ENCODE measurements at places on chromosomes 6 and 20. TPM values are rescaled to one million over a fixed set of nuclear protein-coding genes. Genes with fewer than 3 reads are reported as not detected.

SLC17A2 gene
- not detected for total RNA-seq

- no peak overlapping the region for H3K27ac ChIP-seq
- H3K36me3 ChIP-seq: no peaks in the 10 kb centered on the region
- H3K27me3 ChIP-seq: no peaks in the 10 kb centered on the region
- H3K4me3 ChIP-seq: no peak overlapping the region
- no peak for DNase-seq
Observed at GRCh38 chr6:264626-265025, 27.7 kb upstream of the DUSP22 start.

- no peak for DNase-seq
- H3K4me3 ChIP-seq: no peak overlapping the region
- H3K4me1 ChIP-seq: peaks cover 13% of the 10 kb centered on the region
Observed at GRCh38 chr20:64055893-64056638, 6.6 kb upstream of the SOX18 start.

- H3K27ac ChIP-seq: peak within 1 kb of the TSS; percentile 97
- H3K36me3 ChIP-seq: peaks cover 75% of the 10 kb centered on the region
- DNase-seq: peak; percentile 85
- H3K4me1 ChIP-seq: peaks cover 54% of the 10 kb centered on the region
Observed at GRCh38 chr6:31620586-31621319, at the start of gene PRRC2A. Gene PRRC2A, plus strand, starts transcription at chr6:31620715. Its CDS starts 2,075 bp downstream, at chr6:31622790.

DNA sequence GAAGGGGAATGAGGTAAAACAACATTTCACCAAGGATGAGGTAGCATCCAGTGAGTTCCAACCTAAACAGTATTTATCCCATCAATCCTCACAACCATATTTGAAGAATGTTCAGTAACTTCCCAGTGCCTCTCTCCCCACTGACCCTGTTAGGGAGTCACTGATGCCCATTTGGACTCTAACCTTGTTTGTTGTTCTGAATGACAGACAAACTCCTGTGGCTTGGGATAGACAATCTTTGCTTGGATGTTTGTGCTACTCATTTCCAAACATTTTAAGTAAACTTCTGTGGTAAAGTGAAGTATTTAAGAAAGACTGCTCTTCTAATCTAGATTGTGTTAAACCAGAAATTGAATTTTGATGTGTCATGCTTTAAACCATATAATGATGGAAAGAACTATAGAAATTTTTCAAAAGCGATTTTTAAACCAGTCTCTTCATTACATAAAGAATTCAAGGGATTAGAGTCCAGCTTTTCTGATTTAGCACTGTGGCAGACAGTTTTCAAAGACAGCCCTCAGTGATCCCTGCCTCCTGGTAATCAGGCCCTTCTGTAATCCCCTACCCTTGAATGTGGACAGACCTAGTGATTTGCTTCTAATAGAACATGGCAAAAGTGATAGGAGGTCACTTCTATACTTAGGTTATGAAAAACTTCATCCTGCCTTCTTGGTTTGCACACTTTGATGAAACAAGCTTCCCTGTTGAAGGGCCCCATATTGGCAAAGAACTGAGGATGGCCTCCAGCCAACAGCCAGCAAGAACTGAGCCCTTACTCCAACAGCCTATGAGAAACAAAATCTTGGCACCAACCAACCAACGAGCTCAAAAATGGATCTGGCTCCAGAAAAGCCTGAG is 191.6 kb downstream of the DST start:
- no peaks in the 10 kb centered on the region for H3K27me3 ChIP-seq
- no peak overlapping the region for H3K4me3 ChIP-seq
- no peak overlapping the region for H3K27ac ChIP-seq
- no peaks in the 10 kb centered on the region for H3K36me3 ChIP-seq
- no peaks in the 10 kb centered on the region for H3K4me1 ChIP-seq

DNA sequence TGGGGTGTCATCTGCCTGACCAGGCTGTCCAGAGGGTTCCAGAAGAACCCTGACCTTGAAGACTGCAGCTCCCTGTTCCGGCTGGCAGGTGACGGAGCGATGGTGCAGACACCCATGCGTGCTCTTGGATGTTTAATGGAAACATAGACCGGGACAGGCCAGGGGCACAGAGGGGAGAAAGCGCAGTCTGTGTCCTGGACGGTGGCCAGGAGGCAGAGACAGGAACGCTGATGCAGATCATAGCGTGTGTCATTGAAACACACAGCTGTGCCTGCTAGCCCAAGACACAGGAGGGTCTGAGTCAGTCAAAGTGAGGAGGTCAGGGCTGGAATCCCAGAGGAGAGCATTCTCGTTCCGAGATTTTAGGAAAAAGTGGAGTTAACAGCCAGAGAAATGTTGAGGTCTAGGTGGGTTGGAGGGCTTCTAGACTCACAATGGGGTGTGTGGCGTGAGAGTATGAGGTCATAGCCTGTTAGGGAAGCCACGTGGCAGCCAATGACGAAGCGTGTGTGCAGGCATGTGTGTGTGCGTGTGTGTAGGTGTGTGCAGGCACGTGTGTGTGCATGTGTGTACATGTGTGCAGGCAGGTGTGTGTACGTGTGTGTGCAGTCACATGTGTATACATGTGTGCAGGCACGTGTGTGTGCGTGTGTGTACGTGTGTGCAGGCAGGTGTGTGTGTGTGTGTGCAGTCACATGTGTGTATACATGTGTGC is 167.0 kb downstream of the ERMARD start:
- H3K27me3 ChIP-seq: no peaks in the 10 kb centered on the region
- H3K4me1 ChIP-seq: peaks cover 7% of the 10 kb centered on the region
- no peaks in the 10 kb centered on the region for H3K36me3 ChIP-seq

- no peak overlapping the region for H3K27ac ChIP-seq
- no peak overlapping the region for H3K4me3 ChIP-seq
- H3K4me1 ChIP-seq: no peaks in the 10 kb centered on the region
Observed at GRCh38 chr20:24764027-24764793, 184.9 kb upstream of the CST7 start.

- H3K4me1 ChIP-seq: no peaks in the 10 kb centered on the region
- DNase-seq: no peak
- H3K27me3 ChIP-seq: no peaks in the 10 kb centered on the region
- H3K4me3 ChIP-seq: no peak overlapping the region
- H3K27ac ChIP-seq: no peak overlapping the region
Observed at GRCh38 chr6:9485992-9486391, 928.9 kb downstream of the TFAP2A start.

DNA sequence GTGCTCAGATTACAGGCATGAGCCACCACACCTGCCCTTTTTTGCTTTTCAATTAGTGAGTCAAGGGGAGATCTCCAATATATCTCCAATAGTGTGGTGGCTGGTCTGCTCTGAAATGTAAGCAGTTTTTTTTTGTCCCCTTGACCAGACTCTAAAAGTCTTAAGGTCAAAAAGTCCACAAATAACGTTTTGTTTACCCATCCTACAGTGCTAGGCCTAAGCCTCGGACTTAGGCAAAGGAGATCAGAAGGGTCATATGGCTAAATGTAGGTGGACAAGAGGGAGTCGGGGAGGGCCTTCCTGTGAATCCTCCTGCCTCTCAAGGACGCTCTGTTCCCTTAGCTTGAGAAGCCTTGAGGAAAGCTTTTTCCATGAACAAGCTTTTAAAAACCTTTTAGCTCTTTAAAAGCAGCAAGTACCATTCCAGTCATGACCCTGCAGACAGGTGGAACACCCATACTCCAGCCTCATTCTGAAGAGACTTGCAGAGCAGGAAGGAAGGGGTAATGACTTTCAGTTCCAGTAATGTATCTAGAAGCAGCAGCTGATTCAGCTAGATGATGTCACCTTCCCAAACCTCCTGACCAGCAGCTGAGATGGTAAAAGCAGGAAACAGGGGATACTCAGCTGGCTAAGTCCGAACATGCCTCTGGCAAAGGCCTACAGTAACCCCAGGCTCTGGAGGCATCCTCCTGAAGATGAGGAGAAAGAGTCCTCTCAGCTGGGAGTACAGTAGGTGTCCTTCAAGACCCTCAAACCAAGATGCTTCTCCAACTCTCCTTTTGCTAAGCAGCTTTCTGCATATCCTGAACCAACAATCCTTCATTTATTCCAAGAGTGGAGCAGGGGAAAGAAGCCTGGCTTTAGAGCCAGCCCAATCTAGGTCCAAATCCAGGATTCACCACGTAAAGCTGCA is 23.6 kb downstream of the BCL2L1 start:
- H3K4me1 ChIP-seq: peaks cover 70% of the 10 kb centered on the region
- peak overlapping the region; percentile 65 for H3K27ac ChIP-seq
- peak overlapping the region; percentile 24 for H3K4me3 ChIP-seq
- peak; percentile 38 for DNase-seq
- H3K27me3 ChIP-seq: no peaks in the 10 kb centered on the region

DNA sequence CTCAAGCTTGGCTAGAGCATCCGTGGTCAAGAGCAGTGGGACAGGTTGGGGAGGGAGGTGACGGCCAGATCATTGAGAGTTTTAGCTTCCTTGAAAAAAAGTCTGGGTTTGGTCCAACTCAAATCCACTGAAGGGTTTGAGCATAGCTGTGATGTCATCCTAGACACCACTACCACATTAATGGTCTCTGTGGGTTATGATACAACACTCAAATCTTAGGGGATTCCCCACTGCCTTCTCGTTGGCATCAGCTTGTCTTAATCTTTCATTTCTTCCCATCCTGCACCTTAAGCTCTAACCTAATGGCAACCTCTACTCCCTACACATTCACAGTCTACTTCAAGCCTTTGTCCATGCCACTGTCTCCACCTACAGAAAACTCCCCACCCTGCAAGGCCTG is 77.3 kb downstream of the BMP6 start:
- no peak overlapping the region for H3K4me3 ChIP-seq
- H3K4me1 ChIP-seq: peaks cover 7% of the 10 kb centered on the region
- no peaks in the 10 kb centered on the region for H3K36me3 ChIP-seq
- H3K27me3 ChIP-seq: peaks cover 11% of the 10 kb centered on the region

DNA sequence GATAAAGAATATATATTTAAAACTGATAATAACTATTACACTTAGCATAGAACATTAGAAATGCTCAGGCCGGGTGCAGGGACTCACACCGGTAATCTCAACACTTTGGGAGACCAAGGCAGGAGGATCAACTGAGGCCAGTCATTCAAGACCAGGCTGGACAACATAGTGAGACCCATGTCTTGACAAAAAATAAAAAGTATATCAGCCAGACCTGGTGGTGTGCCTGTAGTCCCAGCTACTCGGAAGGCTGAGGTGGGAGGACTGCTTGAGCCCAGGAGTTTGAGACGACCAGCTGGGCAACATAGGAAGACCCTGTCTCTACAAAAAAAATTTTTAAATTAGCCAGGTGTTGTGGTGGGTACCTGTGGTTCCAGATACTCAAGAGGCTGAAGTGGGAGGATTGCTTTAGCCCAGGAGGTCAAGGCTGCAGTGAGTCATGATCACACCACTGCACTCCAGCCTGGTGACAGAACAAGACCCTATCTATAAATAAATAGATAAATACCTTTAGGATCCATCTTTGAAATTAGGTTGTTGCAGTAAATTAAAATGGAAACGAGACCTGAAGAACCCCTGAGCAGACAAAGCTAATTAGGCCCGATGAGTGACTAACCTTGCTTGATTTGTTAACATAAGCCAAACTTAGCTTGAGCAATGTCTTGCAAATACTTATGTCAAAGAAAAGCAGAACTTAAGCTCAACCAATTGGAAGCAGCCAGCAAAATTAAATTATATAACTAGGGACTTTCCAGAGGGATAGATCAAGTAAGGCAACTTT is 75.8 kb upstream of the E2F3 start:
- no peak overlapping the region for H3K27ac ChIP-seq
- H3K27me3 ChIP-seq: no peaks in the 10 kb centered on the region
- H3K4me3 ChIP-seq: no peak overlapping the region

C6orf163 gene
- total RNA-seq: 1.4 TPM

OTOR gene
- not detected for total RNA-seq

GRCh38 chr6:52341561-52342260 is 20.2 kb upstream of the PAQR8 start:
- no peaks in the 10 kb centered on the region for H3K36me3 ChIP-seq
- peak overlapping the region; percentile 42 for H3K27ac ChIP-seq
- H3K27me3 ChIP-seq: no peaks in the 10 kb centered on the region
- H3K4me3 ChIP-seq: no peak overlapping the region
- H3K4me1 ChIP-seq: peaks cover 34% of the 10 kb centered on the region
- peak; percentile 37 for DNase-seq

WASF1 gene
- total RNA-seq: 4.6 TPM

DNA sequence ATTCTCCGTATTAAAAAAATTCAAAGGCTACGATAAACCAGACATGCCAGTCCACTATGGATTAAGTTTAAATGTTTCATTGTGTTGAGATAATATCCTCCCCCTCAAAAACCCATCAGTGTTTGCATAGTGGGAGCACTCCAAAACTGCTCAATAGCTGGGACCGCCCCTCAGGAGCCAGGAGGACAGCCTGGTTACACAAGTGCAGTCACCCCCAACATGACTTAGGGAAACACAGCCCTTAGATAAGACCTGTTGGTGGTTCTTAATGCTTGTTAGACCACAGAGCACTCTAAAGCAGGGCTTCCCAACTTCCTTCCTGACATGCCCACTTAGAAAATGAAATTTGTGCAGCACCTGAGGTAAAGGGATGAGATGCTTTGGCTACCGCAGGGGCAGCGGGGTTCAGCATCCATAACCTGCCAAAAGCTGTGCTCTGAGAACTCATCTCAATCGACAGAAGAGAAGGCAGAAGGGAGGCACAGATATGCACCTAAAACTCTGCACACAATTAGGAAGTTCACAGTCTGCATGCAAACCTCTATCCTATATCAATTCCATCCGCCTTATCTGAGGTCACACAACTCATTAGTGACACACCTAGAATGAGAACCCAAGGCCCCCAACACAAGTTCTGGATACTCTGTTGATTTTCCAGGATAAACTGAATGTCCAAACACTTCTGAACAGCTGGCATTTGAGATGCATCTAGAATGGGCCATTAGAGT is 74.3 kb downstream of the RALGAPA2 start:
- no peak for DNase-seq
- H3K4me3 ChIP-seq: no peak overlapping the region
- no peak overlapping the region for H3K27ac ChIP-seq
- H3K27me3 ChIP-seq: no peaks in the 10 kb centered on the region
- no peaks in the 10 kb centered on the region for H3K4me1 ChIP-seq

DNA sequence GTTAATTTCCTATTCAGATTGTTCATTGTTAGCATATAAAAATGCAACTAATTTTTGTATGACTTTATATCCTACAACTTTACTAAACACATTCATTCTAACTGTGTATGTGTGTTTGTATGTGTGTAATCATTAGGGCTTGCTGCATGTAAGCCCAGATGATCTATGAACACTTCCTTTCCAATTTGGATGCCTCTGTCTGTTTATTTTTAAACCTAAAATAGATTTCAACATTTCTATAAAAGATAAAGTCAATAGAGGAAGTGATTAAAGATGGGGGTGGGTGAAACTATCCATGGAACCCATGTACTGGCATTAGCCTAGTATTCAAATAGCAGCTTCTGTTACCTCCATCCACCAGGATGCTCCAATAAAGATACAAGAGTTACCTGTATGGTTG is 15.7 kb upstream of the AKAP12 start:
- H3K27ac ChIP-seq: no peak overlapping the region
- peaks cover 5% of the 10 kb centered on the region for H3K27me3 ChIP-seq
- H3K36me3 ChIP-seq: no peaks in the 10 kb centered on the region
- H3K4me3 ChIP-seq: no peak overlapping the region

DNA sequence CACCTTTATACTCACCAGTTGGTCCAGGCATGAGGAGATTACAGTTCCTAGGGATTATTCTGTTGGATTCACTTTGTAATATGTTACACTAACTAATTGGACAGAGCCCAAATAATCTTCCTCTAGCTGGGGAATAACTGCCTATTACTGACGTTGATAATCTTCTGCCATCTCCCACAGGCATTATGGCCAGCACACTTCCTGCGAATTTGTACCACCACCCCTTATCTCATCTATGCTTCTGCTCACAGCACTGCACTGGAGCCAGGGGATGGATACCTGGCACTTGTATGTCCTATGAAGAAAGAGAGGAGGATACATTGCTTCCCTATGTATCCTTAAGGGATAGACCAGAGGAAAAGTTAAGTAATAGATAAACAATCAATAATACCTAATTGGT is 494.8 kb upstream of the MAN1A1 start:
- no peak for DNase-seq
- no peaks in the 10 kb centered on the region for H3K36me3 ChIP-seq
- no peak overlapping the region for H3K27ac ChIP-seq
- no peaks in the 10 kb centered on the region for H3K4me1 ChIP-seq
- no peak overlapping the region for H3K4me3 ChIP-seq
- H3K27me3 ChIP-seq: no peaks in the 10 kb centered on the region
